ENCODE measurements at places on chromosomes 6 and 20. TPM values are rescaled to one million over a fixed set of nuclear protein-coding genes. Genes with fewer than 3 reads are reported as not detected.

Gene IL17A
- not detected for polyA plus RNA-seq

Gene HSPA12B
- polyA plus RNA-seq, result 2.7 TPM

Gene HLA-G
- polyA plus RNA-seq, result not detected

DNA sequence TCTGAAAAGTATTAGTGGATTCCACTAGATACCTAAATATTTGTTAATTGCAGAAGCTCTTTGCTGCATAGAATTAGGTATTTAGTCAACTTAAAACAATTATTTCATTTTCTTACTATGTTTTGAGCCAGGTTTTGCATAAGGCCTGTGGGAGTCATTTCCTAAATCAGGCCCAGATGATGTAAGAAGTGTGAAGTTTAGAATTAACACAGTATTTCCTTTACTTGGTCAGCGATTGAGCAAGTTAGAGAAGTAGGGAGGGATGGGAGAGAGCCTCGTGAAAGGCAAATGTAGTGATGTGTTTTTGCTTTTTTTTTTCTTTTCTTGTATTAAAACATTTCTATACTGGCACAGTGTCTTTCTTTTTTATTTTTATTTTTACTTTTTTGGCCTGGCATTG, 711.1 kb downstream of the HDGFL1 start:
- DNase-seq, result no peak

DNA sequence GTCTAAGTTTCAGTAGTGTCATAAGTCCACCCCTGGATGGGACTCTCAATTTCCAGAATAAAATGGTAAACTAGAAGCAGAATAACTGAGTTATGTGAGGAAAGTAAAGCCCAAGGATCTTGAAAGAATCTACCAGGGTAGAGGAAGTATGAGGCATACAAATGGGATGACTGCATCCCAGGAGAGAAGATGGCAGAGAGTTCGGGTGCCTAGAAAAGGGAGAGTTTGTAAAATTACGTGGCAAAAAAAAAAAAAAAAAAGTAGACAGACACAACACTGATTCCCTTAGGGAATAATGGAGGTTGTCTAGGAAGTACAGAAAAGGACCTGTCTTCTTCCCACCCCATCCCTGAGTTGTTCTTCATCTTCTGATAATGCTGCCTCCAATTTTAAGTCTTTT, 3.4 kb downstream of the GABBR1 start:
- DNase-seq, result no peak

GRCh38 chr6:43269273-43270007, 26.2 kb downstream of the TTBK1 start:
- no peak for DNase-seq

GRCh38 chr6:132115714-132116366, 164.7 kb upstream of the CCN2 start:
- peak; percentile 12 for DNase-seq

- DNase-seq, result no peak
Observed at GRCh38 chr6:128204616-128205015, 303.8 kb upstream of the THEMIS start.

DNA sequence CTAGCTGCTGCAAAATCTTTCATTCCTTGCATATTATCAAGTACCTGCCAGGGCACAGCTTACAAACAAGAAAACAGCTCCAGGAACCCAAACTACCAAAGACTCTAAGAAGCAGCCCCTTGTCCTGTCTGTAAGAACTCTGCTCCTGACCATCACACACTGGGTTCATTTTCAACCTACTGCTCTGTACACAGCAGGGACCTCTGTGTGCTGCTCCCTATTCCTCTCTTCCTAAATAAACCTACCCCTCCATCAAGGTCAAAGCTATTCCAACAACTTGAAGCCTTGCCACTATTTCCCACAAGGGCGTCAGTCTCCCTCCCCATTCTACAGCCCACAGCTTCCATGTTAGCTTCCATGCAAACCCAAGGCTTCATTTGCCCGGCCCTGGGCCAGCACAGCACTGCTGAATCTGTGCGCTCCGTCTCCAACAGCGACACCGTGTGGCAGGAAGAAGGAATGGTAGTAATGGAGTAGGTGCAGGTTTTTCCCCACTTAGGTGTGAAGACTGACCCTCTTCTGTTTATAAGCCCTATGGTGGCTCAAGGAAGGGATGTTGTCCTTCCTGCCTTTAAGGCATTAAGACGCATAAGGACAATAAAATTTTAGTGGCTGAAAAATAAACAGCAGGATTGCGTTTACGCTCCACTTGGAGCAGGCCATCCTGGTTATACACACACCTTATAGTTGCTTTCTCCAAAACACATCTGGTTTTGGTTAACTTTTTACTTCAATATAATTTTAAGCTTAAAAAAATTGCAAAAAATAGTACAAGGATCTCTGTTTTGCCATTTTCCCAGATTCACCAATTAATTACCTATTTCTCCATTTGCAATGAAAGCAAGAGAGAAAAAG, 115.2 kb upstream of the NXT1 start:
- DNase-seq, result peak; percentile 71

- no peak for DNase-seq
Observed at GRCh38 chr6:150719831-150720230, 120.1 kb downstream of the PLEKHG1 start.

GRCh38 chr6:73978330-73978729, 282.3 kb downstream of the CD109 start:
- no peak for DNase-seq

DNA sequence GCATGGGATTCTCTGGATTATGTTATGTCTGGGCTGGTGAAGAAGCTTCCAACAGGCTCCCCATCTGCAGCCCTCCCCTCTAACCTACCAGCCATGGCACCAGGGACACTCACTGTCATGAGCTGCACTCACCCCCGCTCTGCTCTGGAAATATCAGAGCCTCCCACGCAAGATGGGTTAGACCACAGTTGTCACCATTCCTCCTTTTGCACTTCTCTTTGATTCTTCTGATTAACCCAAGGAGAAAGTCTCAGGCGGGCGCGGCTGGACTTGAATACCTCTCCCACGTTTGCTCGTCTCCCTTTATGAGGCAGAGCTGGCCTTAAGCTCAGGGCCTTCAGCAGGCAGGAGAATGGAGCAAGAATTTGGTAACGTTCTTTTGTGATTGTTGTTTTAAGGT, 128.1 kb downstream of the CEBPB start:
- no peak for DNase-seq

GRCh38 chr6:133377219-133377618, 136.1 kb downstream of the EYA4 start:
- no peak for DNase-seq

DNA sequence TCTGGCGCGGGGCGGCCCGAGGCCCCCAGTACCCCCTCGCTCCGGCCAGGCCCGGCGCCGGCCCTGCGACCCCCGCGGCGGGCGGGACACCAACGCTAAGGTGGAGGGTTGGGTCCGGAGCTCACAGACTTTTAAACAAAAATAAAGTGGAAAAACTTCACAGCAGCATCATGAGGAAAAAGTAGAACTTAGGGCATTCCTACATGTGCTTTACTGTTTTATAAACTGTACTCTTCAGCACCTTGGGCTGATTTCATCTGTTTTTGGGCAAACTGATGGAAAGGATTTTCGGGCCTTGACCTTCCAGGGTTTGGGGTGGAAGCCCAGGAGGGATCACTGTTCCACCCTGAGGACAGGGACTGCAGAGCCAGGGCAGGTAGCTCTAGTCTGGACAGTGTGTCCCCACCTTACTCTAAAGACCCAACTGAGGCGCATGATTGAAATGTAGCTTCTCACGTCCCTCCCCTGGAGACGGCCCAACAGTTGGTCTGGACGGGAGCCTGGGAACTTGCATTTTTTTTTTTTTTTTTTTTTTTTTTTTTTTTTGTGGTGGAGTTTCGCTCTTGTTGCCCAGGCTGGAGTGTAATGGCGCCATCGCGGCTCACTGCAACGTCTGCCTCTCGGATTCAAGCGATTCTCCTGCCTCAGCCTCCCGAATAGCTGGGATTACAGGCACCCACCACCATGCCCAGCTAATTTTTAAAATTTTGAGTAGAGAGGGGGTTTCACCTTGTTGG, 740 bp downstream of the NELFCD start:
- DNase-seq, result peak; percentile 49

DNA sequence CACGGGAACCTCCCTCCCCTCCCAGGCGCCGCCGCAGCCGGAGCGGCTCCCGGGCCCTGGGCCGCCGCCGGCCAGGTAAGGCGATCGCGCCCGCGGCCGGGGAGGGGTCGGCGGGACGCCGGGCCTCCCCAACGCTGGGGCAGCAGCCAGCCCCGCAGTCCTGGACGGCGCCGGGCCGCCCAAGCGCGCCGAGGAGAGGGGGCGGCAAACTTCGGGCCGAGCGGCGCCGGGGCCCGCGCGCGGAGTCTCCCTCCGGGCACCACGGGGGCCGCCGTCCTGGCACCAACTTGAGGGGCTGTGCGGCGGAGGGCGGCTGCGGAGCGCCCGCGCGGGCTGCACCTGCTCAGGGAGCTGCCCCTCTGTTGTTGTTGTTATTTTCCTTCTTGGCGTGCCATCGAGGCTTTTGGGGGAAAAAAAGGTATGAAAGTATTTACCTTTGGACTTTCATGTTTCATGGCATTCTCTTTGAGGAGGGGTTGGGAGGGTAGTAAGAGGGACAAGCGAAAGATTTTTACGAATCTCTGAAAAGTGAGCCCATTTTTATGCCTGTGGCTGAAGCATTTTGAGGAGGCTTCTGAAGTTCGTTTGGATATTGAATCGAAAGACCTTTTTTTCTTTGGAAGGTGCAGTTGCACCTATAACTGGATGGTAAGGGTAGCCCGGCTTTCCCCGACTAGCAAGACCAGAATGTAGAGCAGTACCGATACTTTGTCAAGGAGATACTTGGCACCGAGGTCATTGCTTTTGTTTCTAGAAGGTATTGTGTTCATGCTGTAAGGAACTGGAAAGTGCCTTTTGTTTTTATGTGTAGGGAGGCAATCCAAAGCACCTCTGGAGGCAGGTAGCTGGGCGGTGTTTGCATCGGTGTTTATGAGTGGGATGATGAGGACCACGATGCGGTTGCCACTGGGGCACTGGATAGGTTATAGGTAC, at the start of gene RNF182:
Gene RNF182 (plus strand): TSS at position 4 of the 933 bp plus-strand sequence. CDS start 52,168 bp downstream, outside the sequence.
- peak; percentile 57 for DNase-seq
